Activated naive CD4-positive, alpha-beta T cell treated with anti-CD3 and anti-CD28 coated beads for 36 hours (primary cell): ENCODE measurements at places on chromosomes 16 and 17.
A peak's percentile ranks its signal among the peaks of the same experiment; 100 is the strongest.

- no peaks in the 10 kb centered on the region for H3K36me3 ChIP-seq
- no peak for DNase-seq
- H3K27ac ChIP-seq: no peak overlapping the region
- H3K27me3 ChIP-seq: peaks cover 4% of the 10 kb centered on the region
Observed at GRCh38 chr16:86833136-86833535, 254.8 kb downstream of the FOXL1 start.

GRCh38 chr17:48611681-48612455 lies 1.1 kb upstream of the HOXB7 start:
- no peaks in the 10 kb centered on the region for H3K36me3 ChIP-seq
- peaks cover 34% of the 10 kb centered on the region for H3K4me1 ChIP-seq
- no peak overlapping the region for H3K27ac ChIP-seq
- H3K4me3 ChIP-seq: peak overlapping the region; percentile 89
- peak; percentile 32 for DNase-seq

GRCh38 chr17:76240461-76241203 lies at the start of gene RNF157:
TSS of gene RNF157 (minus strand) at chr17:76240493. CDS start at chr17:76240240, 253 bp downstream.
- peaks cover 75% of the 10 kb centered on the region for H3K4me1 ChIP-seq
- peak; percentile 53 for DNase-seq
- H3K27ac ChIP-seq: peak within 1 kb of the TSS; percentile 75
- peak within 1 kb of the TSS; percentile 78 for H3K4me3 ChIP-seq
- H3K27me3 ChIP-seq: no peaks in the 10 kb centered on the region
- peaks cover 8% of the 10 kb centered on the region for H3K36me3 ChIP-seq

DNA sequence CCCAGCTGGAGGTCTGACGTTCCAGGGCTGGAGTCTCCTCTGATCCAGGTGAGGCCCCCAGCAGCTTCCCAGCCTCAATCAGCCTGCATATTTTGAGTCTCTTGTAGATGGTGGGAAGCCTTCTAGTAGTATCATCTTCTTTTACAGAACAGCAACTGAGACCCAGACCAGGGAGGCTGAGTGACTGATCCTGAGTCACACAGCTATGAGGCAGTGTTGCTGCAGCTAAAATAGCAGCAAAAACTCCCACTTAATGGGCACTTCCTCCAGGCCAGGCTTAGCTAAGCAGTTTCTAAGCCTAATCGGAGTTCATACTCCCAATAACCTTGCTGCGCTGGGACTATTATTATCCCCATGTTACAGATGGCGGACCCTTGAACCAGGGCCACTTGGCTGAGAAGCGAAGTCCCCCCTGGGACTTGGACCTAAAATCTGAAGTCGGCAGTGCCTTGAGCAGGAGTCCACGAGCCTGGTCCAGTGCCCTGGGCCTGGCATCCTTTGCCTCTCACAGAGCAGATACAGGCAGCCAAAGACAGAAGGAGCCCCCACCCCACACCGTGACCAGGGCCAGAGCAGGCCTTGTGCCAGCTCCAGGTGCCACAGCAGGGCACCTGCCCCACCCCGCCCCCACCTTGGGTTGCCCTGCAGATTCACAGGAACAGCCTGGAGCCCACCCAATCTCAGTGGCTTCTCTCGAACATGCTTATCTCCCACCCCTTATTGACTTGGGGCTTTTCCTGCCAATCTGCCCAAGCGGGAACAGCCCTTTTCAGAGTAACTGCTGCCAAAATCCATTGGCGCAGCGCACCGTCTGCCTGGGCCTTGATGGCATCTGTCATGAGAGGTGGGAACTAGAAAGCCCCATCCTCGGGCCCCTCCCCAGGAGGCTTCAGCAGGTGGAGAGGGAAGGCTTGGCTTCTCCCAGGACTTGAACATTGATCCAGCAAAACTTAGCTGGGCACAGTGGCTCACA lies 65.1 kb downstream of the SOCS1 start:
- H3K27me3 ChIP-seq: no peaks in the 10 kb centered on the region
- H3K36me3 ChIP-seq: no peaks in the 10 kb centered on the region
- no peak overlapping the region for H3K4me3 ChIP-seq

DNA sequence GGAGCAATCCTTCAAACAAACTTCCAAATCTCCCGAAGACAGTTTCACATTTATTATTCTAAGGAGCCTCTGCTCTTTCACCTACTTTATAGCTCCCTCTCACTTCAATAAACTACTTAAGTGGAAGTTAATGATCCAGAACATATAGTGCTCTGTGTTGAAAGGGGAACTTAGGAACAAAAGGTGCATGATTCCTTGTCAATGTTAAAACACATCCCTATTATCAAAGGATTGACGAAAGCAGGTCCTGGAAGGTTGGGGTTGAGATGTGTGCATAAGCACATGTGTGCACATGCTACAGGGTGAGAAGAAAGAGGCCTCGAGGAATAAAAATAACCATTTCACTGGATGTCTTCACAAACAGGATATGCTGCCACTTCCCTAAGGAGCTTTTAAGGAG lies 170.3 kb downstream of the SLC39A11 start:
- no peaks in the 10 kb centered on the region for H3K4me1 ChIP-seq
- H3K36me3 ChIP-seq: peaks cover 8% of the 10 kb centered on the region
- no peaks in the 10 kb centered on the region for H3K27me3 ChIP-seq
- no peak for DNase-seq

GRCh38 chr16:78317564-78318240 lies 218.2 kb downstream of the WWOX start:
- no peaks in the 10 kb centered on the region for H3K4me1 ChIP-seq
- no peaks in the 10 kb centered on the region for H3K27me3 ChIP-seq
- peaks cover 3% of the 10 kb centered on the region for H3K36me3 ChIP-seq
- no peak for DNase-seq
- no peak overlapping the region for H3K4me3 ChIP-seq

GRCh38 chr16:17845031-17845430 lies 374.3 kb upstream of the XYLT1 start:
- H3K4me3 ChIP-seq: no peak overlapping the region
- peaks cover 7% of the 10 kb centered on the region for H3K27me3 ChIP-seq
- no peaks in the 10 kb centered on the region for H3K4me1 ChIP-seq
- H3K27ac ChIP-seq: no peak overlapping the region
- no peaks in the 10 kb centered on the region for H3K36me3 ChIP-seq

GRCh38 chr17:65527857-65528591 lies 33.4 kb downstream of the AXIN2 start:
- no peaks in the 10 kb centered on the region for H3K27me3 ChIP-seq
- H3K4me3 ChIP-seq: no peak overlapping the region
- peaks cover 24% of the 10 kb centered on the region for H3K4me1 ChIP-seq
- no peak overlapping the region for H3K27ac ChIP-seq

GRCh38 chr16:58022601-58023371 lies 2.8 kb upstream of the MMP15 start:
- peaks cover 3% of the 10 kb centered on the region for H3K36me3 ChIP-seq
- no peak for DNase-seq
- H3K4me3 ChIP-seq: no peak overlapping the region
- no peaks in the 10 kb centered on the region for H3K27me3 ChIP-seq
- H3K4me1 ChIP-seq: peaks cover 15% of the 10 kb centered on the region

DNA sequence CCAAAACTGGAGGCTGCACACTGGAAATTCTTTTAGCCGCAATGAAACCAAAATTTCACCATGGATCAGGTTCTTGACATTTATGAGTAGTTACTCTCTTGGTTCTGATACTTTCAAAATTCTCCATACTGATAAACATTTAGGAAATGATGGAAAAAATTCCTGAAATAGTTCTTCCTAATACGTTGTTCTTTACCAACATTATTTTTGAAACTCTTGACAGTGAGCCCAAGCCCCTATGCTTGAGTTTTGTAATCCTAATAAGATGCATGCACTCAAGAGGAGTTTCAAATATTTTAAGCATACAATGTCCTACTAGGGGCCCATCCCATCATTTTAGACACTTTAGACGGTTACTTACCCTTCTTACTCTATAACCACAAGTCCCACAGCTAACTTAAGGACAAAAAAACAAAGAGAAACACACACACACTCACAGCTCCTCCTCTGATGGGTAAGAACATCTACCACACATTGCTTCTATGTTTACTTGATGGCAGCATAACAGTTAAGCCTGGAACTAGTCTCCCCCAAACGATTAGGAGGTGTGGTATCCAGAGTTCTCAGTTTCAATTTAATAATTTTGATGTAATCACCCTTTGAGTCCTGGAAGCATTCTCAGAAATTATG lies 3.7 kb downstream of the VEZF1 start:
- H3K4me1 ChIP-seq: peaks cover 63% of the 10 kb centered on the region
- H3K27me3 ChIP-seq: no peaks in the 10 kb centered on the region
- H3K4me3 ChIP-seq: no peak overlapping the region
- peaks cover 12% of the 10 kb centered on the region for H3K36me3 ChIP-seq
- DNase-seq: no peak
- H3K27ac ChIP-seq: peak overlapping the region; percentile 34

DNA sequence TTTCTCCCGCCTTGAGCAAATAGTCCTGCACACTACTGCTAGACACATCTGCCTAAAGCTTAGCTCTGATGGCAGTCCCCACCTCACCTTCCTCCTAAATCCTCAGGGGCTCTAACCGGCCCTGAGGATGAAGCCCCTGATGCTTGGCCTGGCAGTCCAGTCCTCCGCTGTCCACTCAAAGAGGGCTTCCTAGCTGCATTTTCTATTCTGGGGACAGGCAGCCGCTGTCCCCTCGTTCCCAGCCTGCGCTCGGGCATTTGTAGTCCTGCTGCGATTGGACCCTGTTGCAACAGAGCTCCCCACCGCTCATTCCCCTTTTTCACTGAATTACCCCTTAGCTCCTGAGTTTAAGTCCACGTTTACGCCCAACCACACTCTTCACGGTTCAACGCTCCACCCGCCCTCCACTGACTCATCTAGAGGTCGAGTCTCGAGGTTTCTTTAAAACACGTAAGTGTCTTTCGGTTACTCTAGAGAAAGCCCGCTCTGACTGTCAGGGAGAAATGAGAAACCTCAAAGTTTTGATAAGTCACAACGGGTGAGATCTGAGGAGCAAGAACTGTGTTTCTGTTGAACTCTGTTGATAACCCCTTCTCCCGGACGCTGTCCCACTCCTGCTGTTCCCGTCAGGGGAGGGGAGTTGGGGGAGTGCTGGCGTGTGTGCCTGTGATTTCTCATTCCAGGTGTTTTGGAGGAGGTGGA lies 4.5 kb downstream of the CCR7 start:
- peak; percentile 93 for DNase-seq
- peaks cover 62% of the 10 kb centered on the region for H3K4me1 ChIP-seq
- H3K36me3 ChIP-seq: peaks cover 94% of the 10 kb centered on the region
- peak overlapping the region; percentile 96 for H3K4me3 ChIP-seq
